ENCODE measurements at places on chromosomes 1 and 21.

DNA sequence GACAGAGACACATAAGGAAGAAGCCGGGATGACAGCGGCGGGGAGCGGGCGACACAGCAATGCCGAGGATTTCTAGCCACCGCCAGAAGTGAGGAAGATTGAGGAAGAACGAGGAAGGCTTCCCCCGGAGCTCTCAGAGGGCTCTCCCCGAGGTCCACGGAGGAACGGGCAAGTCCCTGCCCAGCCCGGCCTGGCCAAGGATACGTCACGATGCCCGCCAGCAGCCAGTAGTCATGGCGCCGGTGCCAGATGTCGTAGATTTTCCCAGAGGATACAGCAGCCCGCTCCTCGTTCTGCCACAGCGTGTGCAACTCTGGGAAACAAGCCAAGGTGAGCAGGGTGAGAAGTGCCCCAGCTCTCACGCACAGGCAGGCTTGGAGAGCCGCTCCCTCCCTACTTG lies 65.9 kb downstream of the KCNAB2 start:
- DNase-seq = no peak

DNA sequence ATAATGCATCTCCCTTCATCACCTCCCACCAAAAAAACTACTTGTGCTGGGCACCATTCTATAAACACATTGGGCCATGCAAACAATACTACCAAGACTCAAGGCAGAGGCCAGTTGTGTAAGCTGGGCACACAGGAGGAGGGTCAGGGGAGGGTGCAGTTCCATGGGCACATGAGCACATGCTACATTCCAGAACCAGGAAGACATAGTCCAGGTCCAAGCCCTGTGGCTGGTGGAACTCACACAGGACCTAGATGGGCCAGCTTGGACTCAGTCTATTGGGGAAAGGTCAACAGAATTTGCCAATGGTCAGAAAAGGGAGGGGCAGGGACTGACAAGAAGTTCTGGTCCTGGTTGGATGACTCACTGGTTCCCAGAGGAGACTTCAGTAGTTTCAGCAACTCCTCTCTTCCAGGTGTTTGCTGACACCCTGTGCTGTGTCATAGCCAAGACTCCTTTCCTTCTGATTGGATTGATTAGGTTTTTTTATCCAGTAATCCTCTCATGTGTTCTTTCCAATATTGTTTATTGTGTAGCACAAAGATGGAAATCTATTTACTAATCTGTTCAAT lies 249.7 kb downstream of the C1orf94 start:
- no peak for DNase-seq

DNA sequence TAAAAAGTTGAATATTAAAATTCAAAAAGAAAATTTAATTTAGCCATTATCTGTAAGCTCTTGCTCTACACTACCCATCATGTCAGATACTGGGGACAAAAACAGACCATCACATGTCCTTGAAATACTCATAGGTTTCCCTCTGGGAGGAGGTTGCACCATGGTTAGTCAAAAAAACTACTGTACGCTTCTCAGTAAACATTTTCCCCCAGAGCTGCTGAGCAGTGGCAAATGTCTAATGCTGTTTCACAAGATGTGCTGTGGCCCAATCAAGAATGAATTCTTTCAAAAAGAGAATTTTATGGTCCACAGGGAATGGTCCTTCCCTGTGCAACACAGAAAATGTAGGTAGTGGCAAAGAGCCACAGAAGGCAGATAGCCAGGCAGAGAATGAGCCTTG lies 6.1 kb downstream of the SLC25A24 start:
- no peak for DNase-seq

GRCh38 chr1:86997538-86997937 lies 83.1 kb downstream of the HS2ST1 start:
- DNase-seq = no peak
